ENCODE measurements at places on chromosomes 2 and 18.

GRCh38 chr2:5990086-5990485 lies 297.9 kb downstream of the SOX11 start:
- no peak for DNase-seq

DNA sequence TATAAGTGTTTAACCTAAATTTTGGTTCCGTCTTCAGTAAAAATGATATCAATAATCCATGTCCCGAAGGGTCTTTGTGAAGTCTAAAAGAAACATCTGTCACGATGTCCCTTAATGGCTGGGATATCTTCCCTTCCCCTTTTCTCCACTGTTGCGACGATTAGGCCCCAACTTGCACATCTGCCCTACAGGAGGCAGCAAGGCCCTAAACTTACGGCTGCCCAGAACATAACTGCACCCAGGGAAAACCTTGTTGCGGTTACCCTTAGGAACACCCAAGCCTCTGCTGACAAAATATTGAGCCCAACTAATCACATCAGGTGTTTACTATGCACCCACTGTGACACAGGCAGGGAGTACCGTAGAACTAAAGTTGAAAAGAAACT lies 1.3 kb upstream of the SMAD2 start:
- DNase-seq = peak; percentile 49

GRCh38 chr2:101821059-101821805 lies 123.7 kb downstream of the MAP4K4 start:
- DNase-seq = no peak

DNA sequence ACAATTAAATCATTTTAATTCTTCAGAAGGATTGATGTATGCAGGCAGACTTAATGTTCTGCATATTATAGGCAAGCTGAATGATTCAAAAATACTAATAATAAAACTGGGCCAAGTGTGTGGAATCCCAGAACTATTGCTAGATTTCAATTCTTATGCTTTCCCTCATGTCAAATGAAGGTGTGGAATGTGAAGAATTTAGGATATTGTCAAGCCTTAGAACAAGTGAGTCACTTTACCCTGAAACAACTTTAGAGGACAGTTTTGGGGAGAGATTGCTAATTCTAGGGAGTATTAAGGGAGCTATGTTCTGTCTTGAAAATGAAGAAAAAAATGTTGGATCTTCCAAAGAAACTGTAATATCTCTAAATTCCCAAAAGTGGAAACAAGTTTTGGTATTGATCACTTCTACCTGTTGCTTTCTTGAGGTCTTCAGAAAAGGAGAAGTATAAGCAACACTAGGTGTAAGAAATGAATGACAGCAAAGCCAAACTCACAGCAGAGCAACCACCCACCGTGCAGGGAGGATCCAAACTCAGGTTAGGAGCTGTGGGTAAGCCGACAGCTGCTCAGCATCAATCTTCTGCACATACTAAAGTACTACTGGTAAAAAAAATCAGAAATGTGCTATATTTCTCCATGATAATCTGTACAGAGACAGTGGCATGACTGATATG lies 818.1 kb downstream of the SLC4A3 start:
- DNase-seq = no peak

GRCh38 chr2:70902579-70902978 lies 33.1 kb upstream of the ATP6V1B1 start:
- no peak for DNase-seq

- no peak for DNase-seq
Observed at GRCh38 chr2:120053891-120054290, 41.0 kb downstream of the EPB41L5 start.

GRCh38 chr2:218296847-218297246 lies 4.5 kb upstream of the TMBIM1 start:
- no peak for DNase-seq

GRCh38 chr2:32838418-32838817 lies 108.3 kb upstream of the LTBP1 start:
- DNase-seq = no peak

- no peak for DNase-seq
Observed at GRCh38 chr2:6934758-6935651, 17.8 kb downstream of the RNF144A start.

- no peak for DNase-seq
Observed at GRCh38 chr2:198277181-198277580, 472.8 kb downstream of the PLCL1 start.

GRCh38 chr18:7417727-7418126 lies 149.4 kb upstream of the PTPRM start:
- no peak for DNase-seq

DNA sequence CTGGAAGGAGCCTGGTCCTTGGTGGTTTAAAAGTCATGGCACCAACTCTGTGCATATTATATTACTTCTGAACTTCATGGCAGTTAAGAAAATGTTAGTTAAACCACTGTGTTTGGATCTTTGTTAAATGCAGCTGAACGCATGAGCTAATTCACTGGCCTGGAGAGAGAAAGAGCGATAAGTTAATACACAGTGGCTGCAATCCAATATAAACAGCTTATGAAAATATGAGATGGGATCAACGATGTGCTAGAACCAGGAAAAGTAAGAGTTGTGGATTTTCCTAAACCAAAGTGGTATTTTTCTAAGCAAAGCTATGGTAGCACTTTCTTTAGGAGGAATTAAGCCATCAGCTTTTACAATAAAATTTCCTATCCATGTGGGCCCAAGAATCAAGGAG lies 326.7 kb downstream of the MTX2 start:
- DNase-seq = no peak

DNA sequence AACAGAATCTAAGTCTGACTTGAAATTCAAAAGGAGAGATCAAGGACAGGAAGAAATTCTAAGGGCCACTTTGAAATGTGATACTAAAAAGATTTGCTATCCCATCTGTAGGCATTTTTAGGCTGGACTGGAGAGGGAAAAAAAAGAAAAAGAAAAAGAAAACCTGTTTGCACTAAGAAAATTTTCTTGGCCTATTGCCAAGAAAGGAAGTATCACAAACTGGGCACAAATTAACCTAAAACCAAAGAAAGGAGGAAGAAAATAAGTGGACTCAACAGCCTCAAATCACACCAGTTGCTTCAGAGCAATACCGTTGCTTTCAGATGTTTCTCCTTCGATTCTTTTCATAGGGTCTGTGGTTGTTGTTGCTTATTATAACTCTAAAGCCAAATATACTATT lies 287.9 kb upstream of the VRK2 start:
- no peak for DNase-seq

DNA sequence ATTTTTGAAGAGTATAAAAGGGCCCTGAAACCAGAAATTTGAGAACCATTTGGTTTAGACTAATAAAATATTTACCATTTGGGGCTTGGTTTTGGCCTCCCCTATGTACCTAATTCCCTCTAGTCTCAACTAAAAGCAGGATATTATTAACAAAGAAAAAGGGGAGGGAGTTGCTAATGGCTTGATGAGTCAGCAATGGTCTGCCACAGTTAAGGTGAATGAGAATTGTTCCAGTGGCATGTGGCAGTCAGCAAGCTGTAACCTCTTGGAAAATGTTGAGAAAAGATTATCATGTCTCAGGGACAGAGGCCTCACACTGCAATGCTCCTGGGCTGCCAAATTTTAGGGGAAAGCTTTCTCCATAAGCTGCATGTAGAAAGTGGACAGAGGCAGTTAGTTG lies 20.1 kb upstream of the SLC39A10 start:
- no peak for DNase-seq

DNA sequence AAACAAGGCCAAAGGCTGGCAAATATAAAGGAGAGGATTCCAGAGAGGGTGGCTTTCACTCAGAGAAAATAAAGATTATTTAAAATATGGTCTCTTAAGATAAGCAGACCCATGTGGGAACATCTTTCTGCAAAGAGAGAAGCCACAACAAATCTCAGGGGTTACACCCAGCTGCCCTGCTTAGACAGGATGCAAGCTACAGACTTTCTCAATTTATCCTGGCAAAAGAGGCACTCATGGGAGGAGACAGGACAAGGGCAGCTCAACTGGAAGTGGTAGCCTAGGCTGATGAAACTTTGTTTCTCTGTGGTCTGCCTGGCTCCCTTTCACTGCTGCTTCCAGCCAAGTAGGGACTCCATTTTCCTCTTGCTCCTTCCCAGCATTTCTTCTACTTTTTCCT lies 25.9 kb upstream of the SULT1C4 start:
- no peak for DNase-seq

DNA sequence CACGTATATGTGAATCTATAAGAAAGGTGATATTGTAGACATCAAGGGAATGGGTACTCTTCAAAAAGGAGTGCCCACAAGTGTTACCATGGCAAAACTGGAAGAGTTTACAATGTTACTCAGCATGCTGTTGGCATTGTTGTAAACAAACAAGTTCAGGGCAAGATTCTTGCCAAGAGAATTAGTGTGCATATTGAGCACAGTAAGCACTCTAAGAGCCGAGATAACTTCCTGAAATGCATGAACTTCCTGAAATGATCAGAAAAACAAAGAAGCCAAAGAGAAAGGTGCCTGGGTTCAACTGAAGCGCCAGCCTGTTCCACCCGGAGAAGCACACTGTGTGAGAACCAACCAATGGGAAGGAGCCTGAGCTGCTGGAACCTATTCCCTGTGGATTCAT lies 101.0 kb downstream of the HS6ST1 start:
- no peak for DNase-seq

DNA sequence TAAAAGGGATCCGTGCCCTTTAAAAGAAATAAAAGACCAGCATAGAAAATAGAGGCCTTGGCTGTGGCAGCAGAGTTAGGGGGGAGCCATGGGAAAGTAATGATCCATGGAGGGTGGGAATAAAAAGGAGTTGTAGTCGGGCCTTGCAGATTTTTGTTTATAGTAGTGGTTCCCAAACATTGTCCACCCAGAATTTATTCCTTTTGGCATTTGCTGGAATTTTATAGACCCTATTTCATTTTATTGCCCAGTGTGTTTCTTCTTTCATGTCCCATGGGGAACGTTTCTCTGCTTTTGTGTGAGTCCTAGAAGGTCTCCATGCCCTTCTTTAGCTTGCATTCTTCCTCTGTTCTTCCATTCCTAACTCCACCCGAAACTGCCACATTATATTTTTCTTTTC lies 222.2 kb downstream of the LTBP1 start:
- no peak for DNase-seq

- no peak for DNase-seq
Observed at GRCh38 chr2:146239392-146240135, 1605.3 kb upstream of the ACVR2A start.

GRCh38 chr2:206164261-206164862 lies 4.7 kb downstream of the EEF1B2 start:
- peak; percentile 7 for DNase-seq

DNA sequence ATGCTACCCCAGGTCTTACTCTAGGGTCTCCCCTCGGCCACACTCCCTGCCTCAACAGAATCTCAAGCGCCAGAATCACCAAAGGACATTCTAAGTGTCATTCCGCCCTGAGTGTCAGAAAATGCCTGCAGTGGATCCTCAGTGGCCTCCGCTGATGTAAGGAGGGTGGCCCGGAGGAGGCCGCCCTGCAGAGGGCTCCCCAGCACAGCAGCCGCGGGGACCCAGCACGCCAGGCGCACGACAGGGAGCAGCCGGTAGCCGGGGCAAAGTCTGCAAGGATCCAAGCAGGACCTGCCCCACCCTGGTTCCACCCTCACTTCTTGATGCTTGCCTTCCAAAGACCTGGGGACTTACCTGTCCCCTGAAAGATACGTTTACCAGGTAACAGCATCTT lies 54.2 kb upstream of the ID2 start:
- no peak for DNase-seq

- no peak for DNase-seq
Observed at GRCh38 chr2:69151931-69152330, 139.0 kb downstream of the ANTXR1 start.

DNA sequence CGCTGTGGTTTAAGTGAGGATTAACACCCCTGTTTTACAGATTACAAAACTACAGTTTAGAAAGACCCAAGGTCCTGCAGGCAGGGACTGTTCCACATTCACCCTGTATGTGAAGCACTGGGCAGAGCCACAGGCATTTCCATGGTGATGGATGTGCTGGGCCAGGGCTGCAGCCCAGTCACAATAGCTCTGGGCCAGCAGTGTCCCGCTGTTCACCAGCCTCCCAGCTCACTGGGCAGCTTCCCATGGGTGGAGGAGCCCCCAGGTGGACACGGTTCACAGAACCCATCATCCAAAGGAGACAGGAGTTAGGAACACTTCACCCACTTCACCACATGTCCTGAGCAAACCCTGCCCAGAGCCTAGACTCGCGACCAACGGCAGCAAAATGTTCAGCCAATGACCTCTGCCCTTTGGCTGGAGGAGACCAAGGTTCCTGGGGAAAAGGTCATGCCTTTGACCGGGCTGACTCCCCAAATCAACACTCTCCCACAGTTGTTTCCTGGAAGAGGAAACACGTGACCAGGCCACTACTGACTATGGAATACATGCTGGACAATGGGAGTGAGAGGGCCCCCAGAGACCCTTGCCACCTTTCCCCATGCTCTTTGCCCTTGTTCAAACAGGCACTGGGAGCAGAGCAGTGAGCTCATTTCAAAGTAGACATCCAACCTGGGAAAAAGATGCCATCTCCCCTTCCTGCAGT lies 28.0 kb upstream of the SLC35F6 start:
- DNase-seq = no peak

DNA sequence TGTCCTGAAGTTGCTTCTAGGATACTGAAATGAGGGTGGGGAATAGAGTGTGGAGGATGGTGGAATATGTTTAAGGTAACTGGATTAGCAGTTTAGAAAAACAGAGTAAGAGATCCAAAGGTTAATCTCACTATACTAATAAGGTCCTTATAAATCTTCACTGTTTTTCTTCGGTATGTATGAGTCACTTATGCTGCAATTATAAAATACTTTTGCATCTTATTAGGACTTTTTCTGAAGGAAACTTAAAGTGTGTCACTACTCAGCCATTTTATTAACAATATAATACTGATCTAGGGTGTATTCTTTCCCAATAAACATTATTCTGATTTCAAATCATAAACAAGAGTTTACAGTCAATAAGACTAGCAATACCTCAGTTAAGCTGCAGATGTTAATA lies 182.3 kb downstream of the ZNF521 start:
- DNase-seq = no peak

GRCh38 chr18:78140294-78140693 lies 839.3 kb upstream of the SALL3 start:
- DNase-seq = no peak

DNA sequence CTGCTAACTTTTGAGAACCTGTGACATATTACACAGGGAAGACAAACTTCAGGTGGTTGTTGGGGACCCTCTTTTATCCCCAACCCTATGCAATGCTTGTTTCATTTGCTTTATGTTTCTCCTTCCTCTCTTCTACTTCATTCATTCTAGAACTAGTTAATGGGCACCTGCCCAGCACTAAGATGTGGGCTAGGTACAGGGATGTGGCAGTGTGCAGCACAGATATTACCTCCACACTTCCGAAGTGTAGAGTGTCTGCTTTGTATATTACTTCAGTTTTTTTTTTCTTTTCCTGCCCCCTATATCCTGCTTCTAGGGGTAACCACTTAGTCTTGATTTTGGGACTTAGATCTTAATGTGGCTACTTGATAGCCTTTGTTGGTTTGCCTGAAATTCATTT lies 35.1 kb downstream of the CD28 start:
- peak; percentile 41 for DNase-seq
